ENCODE measurements at places on chromosomes 7 and 10.

DNA sequence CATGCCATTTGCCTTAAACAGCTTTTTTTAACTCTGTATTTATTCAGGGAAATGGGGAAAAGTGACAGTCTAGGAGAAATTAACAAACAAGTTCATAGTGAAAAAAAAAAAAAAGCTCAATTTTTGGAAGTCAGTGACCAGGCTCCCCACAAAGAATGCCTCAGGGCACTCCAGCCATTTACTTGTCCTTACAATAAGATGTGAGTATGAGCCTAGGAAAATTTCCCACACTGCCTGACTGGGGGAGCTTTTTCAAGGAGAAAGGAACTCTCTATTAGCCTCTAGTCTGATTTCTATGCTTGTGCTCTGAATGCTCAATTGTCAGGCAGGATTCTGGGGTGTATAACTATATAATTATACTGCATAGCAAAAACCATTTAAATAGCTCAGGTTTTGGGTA is 74.9 kb upstream of the NRBF2 start:
- no peak for DNase-seq

GRCh38 chr7:16412274-16413254 is 8.8 kb downstream of the CRPPA start:
- DNase-seq: no peak

DNA sequence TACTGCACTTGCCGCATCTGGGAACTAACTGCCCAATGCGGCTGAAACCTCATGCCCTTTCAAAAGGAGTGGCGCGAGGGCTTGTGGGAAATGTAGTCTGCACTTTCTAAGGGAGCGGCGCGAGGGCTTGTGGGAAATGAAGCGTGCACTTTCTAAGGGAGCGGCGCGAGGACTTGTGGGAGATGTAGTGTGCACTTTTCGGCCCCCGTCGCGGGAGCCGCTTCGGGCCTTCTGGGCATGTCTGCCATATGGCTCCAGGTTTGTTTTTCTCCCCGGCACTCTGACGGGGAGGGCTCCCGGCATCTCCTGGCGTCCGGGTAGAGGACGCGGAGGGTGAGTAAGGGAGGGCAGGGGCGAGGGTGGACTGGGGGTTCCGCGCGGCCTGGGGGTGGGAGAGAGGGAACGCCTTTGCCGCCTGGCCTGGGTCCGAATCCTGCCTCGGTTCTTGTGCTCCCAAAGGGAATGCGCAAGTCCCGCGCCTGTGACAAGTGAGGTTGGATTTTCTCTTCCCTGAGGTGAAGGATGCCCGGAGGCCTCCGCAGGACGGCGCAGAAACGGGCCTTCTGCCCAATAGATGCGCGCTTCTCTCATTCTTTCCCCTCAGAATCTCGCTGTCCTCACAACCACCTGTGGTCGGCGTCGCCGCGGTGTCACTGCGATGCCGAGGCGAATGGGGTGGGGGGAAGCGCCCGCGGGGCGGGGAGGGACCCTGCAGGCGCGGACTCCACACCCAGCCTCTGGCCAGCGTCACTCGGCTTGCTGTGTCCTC is at the start of gene ZNF37A:
Gene ZNF37A (plus strand): TSS at position 180 of the 769 bp plus-strand sequence. CDS start 2,281 bp downstream, outside the sequence.
- peak; percentile 90 for DNase-seq

DNA sequence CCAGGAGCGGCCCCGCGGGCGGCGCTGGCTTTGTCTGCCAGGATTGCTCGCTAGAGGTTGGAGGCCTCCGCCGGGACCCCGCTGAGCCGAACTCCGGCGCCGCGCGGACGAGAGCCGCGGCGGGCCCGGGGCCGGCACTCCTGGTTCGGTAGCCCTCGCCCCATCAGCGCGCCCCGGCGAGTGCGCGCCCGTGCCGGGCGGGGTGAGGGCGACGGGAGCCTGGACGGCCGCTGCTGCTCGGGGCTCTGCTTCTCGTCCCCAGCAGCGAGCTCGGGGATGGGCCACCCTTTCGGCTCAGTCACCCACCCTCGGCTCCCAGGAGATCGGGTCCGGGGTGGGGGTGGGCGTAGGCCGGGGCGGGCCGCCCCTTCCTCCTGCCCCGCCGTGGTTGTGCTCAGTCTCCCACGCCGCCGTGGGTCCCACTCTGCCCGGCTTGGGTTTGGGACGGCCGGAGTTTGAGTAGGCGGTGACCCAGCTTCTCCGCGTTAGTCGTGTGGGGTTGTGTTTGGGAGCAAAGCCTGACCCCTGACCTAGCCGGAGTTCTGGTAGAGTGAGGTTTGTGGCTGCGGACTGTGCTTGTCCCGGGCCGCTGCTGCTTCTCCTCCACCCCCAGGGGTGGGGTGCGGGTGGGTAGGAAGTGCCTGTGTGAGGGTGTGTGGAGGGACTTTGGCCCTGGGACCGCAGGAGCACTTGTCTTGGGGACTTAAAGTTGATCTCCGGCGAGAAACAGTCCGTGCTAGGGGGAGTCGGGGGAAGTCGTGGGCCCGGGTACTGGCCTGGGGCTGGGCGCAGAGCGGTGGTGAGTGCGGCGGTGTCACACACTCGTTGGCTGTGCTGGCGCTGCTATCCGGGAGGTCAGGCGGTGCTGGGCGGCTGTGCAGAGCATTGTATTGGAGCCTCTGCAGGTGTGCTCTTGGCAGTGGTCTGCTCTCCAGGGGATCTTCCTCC is 677 bp downstream of the TSPAN14 start:
- DNase-seq: peak; percentile 40

GRCh38 chr10:77501152-77501845 is 136.3 kb downstream of the KCNMA1 start:
- DNase-seq: no peak

- DNase-seq: peak; percentile 69
Observed at GRCh38 chr7:7424151-7424873, 111.4 kb downstream of the COL28A1 start.

GRCh38 chr7:145850636-145851035 is 266.0 kb upstream of the CNTNAP2 start:
- no peak for DNase-seq

DNA sequence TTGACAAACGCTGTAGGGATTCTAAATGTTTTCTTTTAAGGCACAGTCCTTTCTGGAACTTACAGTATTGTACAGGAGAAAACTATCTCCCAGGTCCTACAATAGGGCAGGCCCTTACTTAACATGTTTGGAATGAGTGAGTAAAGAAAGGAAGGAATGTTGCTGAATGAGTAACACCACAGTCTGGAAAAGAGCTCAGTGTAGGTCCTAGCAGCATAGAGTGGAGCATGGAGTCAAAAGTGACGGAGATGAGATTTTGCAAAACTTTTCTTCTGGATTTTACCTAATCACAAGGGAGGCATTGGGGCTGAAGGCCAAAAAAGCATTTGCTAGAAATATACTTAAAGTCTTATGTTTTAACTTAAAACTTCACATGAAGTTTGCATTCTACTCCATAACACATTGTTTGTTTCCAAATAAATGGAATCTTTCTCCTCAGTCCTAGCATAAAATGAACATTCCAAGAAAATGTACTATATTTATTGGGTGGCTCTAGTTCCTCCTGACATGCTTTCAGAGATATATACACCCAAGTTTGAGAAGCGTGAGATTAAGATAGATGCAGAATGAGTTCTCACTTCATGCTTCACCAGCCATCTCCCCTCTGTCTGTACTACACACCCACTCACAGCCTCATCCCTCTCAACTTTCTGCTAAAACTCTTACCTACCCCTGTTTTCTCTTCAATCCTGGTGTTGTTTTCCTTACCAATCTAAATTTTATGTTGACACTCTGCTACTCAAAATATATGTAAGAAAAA is 20.2 kb upstream of the ADD3 start:
- no peak for DNase-seq

GRCh38 chr7:37089972-37090371 is 358.7 kb downstream of the ELMO1 start:
- no peak for DNase-seq

GRCh38 chr7:157267516-157267915 is 69.3 kb upstream of the DNAJB6 start:
- DNase-seq: no peak

DNA sequence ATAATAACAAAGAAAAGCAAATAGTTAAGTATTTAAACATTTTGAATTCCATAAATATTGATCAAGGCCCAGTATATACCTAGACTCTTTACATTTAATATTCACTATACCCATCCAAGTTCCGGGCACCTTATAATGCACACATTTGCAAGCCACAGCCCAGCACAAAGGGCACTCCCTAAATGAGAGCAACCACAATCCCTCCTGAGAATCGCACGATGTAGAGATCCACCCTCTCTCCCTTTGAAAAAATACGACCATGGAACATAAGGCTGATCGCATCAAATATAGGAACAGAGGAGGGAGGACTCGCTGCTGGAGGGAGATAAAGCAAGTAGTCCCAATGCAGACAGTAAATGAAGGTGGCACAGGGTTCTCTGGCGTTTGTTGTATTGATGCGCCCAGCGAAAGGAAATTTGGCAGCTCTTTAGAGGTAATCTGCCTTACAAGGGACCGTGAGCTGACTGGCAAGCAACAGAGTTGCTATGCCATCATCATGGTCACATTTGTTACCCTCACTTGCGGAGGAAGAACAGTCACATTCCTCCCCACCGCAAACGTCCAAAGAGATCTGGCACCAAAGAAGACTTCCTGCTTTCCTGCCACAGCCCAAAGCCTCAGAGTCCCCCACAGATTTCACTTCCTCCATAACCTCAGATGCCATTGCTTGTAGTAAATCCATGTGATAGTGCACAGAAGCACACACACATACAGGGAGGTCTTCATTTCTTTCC is 16.1 kb upstream of the TAS2R40 start:
- DNase-seq: no peak

DNA sequence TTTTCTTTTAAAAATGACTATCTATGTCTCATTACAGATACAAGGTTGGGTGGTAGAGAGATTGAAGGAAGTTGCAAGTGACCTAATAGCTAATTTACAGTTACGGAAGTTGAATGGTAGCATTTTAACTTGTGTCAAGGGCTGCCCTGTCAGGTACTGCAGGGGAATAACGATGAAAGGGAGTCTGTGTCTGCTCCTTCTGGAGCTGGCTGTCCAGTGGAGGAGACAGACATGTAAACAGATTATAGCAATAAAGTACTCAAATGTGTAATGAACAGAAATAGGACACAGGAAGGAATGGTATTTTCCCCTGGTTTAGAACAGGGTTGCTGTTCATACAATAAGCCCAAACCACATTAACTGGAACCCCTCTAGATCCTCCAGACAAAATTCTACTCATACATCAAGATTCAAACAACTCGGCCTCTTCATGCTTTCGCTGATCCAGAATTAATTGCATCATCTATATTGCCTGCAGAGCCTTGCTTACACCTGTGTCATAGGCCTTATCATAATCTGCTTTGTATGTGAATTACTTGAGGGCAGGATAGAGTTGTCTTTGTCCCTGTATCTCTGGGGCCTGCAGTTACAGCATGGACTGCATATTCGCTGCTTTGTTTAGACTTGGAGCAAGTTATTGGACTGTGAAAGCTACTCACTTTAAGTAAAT is 42.8 kb downstream of the AUTS2 start:
- no peak for DNase-seq

DNA sequence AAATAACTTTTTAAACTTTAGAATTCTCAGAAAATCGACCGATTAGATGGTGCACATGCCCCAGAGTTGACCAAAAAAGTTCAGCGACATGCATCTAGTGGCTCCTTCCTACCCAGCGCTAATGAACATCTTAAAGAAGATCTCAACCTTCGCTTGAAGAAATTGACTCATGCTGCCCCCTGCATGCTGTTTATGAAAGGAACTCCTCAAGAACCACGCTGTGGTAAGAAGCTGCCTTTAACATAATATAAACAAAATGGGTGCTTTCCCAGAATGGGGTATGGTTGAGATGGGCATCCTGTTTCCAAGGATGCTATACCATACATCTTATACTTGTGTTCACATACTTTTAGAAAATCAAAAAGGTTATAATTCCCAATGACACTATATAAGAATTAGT is 24.6 kb downstream of the GLRX3 start:
- no peak for DNase-seq

GRCh38 chr7:139860090-139860775 is 31.2 kb downstream of the TBXAS1 start:
- no peak for DNase-seq

GRCh38 chr7:22945584-22945983 is 68.3 kb downstream of the HYCC1 start:
- DNase-seq: no peak

DNA sequence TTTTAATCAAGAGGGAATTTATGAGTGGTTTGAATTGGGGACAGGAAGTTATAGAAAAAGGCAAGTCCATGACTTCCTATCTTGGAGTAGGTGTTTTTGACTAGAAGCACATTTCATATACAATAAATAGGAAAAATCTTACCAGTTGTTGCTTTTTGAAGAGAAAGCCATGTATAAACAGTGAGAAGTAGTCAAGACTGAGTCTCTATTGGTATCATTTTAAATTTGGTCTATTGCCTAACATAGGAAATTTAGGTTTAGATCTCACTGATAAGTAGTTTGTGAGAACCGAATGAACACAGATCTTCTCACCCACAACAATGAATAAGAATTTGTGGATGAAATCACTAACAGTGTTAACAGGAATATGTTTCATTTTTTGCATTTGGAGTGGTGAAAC is 387.2 kb downstream of the BBS9 start:
- no peak for DNase-seq

GRCh38 chr7:43535031-43535451 is 47.9 kb upstream of the STK17A start:
- no peak for DNase-seq

DNA sequence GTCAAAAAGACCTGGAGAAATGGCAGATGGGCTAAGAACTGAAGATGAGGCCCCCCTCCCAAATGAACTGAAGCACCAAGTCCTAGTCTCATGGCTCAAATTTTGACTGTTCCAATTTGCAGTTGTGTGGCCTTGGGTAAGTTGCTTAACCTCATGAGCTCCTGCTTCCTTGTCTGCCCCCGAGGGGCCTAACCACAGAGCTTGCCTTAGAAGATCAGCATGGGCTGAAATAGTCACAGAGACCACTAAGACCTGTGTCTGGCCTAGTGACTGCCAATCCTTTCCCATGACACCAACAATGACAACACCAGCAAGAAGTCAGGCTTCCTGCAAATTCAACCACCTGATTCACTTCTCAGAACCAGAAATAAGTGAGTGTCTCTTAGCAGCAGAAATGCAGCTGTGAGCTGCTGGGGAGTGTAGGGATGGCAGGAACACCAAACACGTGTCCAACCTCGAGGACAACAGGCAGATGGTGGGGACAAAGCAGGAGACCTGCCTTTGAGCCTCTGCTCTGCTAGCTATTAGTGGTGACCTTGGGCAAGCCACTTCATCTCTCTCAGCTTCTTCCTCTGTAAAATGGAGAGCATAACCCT is 23.7 kb downstream of the CRHR2 start:
- no peak for DNase-seq

GRCh38 chr7:108589199-108589598 is 19.5 kb downstream of the DNAJB9 start:
- no peak for DNase-seq

DNA sequence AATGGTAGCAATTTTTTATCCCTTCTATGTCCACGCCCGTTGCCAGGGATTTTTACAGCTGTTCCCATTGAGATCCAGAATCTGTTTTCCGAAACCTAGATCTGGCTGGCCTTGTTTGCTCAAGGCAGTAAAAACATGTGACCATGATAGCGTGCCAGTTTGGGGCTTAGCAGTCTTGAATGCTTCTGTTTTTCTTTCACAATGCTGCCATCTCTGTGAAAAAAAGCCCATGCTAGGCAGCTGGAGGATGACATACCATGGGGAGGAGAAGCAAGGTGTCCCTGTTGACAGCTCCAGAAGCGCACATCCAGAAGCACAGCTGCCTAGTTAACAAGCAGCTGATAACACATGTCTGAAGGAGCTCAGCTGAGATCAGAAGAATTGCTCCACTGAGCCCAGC is 2.2 kb upstream of the ZNF92 start:
- no peak for DNase-seq

Data from BE2C (cell line).